Endothelial cell (in vitro differentiated cells): ENCODE measurements at places on chromosomes 4 and X. TPM values are rescaled to one million over a fixed set of nuclear protein-coding genes. Genes with fewer than 3 reads are reported as not detected.

The FAM3A gene
- 29.6 TPM for total RNA-seq

The C4orf51 gene
- total RNA-seq: not detected

The DUSP9 gene
- not detected for total RNA-seq

The PAGE2B gene
- not detected for total RNA-seq

The SLC25A4 gene
- total RNA-seq: 8.9 TPM

- no peak for DNase-seq
Observed at GRCh38 chr4:23614284-23614892, 275.5 kb downstream of the PPARGC1A start.

GRCh38 chr4:152206185-152206584 lies 329.7 kb downstream of the FBXW7 start:
- DNase-seq: no peak

DNA sequence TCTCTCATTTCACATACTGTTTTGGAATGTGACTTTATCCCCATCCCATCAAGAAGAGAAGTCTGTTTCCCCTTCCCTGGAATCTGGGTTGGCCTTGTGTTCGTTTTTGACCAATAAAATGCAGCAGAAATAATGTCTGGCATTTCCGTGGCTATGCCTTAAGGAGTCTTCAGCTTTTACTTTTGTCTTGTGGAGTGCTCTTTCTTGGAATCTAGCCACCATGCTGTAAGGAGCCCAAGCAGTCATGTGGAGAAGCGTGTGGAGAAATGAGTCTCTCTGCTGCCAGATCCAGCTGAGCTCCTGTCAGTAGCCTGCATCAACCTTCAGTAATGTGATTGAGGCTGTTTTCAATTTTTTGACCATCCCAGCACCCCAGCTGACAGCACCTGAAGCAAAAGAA lies 84.4 kb upstream of the ARMCX2 start:
- no peak for DNase-seq

DNA sequence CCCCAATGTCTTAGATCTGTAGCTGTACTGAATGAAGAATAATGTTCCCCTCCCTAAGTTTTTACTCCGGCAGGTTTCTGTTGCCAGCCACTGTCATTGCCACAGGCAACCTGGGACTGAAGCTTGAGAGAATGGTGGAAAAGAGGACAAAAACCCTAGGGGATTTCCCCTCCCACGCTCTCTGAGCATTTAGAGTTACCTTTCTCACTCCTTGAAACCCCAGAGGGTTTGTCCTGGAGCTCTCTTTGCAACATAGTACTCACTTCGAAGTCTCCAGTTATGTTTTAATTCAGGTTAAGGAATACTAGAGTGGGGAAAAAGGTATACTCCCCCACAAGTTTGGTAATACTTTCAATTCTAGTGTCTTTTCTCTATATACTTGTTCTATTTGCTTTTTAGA lies 31.5 kb downstream of the F8 start:
- DNase-seq: no peak

GRCh38 chr4:100827756-100828155 lies 309.9 kb upstream of the EMCN start:
- no peak for DNase-seq

DNA sequence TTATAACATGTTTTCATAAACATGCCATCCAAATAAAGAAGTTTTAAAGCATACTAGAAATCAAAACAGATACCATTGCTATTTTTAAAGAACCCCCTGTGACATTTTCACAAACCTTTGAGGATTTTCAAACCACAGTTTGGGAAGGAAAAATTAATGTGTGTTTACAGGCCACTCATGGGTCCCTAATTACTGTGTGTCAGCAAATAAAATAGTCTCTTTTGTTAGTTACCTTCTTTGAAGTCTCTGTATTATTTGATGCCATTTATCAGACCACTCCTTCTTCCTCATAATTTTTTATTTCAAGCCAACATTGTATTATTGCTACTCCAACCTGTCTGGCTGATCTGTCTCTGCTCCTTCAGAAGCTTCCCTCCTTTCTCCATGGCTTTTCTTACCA lies 72.6 kb upstream of the TET2 start:
- no peak for DNase-seq

- no peak for DNase-seq
Observed at GRCh38 chr4:26386386-26386785, 65.6 kb downstream of the RBPJ start.

DNA sequence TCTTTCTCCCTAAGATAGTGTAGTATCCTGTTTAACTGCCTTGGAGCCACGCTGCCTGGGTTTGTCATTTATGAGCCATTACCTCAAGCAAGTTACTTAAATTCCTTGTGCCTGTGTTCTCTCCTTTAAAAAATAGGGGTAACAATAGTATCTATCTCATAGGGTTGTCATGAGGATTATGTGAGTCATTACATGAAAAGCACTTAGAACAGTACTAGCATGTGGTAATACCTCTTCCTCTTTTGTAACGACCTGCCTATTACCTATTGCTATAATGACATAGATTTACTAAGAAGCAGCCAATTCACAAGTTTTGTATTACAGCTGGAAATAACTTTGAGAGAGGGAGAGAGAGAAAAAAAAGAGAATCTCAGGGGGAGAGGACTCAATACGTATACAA lies 834.7 kb downstream of the RAPGEF2 start:
- no peak for DNase-seq

- DNase-seq: no peak
Observed at GRCh38 chr4:185003596-185004351, 14.5 kb upstream of the HELT start.

GRCh38 chr4:140157341-140157740 lies 3.4 kb upstream of the MAML3 start:
- no peak for DNase-seq

GRCh38 chr4:36337665-36338185 lies 56.3 kb downstream of the DTHD1 start:
- DNase-seq: no peak

- DNase-seq: no peak
Observed at GRCh38 chr4:54726907-54727306, 69.2 kb downstream of the KIT start.

- DNase-seq: no peak
Observed at GRCh38 chr4:140255927-140256326, 101.9 kb upstream of the MAML3 start.

DNA sequence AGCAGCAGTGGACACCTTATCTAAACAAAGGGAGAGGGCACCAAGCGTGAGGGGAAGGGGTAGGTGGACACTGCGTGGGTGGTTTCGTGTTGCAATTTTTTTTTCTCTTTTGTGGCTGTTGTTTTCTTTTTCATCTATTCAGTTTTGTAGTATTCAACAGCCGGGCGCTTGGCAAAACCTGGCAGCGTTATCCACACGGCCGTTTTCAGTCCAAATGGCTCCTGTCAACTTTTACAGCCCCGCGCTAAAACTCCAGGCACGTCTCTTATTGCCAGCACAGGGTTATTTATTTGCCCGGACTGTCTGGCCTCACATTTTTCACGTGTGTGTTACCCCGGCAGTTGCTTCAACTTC lies 192.2 kb downstream of the BCOR start:
- DNase-seq: no peak

DNA sequence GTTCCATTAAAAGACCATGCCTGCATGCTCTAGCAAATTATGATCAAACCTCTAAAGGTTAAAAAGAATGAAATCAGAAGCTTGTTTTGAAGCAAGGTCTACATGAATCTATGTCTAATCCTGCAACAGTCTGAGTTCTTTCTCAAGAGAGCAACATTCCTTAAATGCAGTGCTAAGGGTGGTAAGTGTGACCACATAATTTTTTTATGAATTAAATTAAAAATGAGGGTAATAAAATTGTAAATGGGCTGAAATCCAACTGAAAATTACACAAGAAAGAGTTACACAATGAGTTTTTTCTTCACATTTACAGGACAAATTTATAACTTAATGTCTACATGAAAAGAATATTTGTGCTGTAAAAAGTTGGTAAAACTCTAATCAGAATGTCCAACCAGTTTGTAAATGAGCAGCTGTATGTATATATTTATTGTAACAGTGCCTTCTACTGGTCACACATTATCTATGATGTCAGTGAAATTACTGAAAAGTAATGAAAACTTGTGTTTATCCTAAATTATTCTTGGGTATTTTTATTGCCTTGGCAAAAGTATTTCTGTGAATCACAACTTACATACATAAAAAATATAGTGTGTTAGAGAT lies 336.3 kb upstream of the PITX2 start:
- no peak for DNase-seq

GRCh38 chr4:48380583-48381167 lies 39.3 kb downstream of the SLAIN2 start:
- no peak for DNase-seq

- no peak for DNase-seq
Observed at GRCh38 chr4:78666830-78667258, 109.3 kb upstream of the BMP2K start.

GRCh38 chrX:72621625-72622485 lies 49.2 kb upstream of the HDAC8 start:
- no peak for DNase-seq

- DNase-seq: no peak
Observed at GRCh38 chr4:41524425-41524824, 13.5 kb upstream of the LIMCH1 start.

- DNase-seq: no peak
Observed at GRCh38 chr4:62087706-62088105, 887.6 kb downstream of the ADGRL3 start.

GRCh38 chrX:8907688-8908087 lies 106.5 kb upstream of the FAM9A start:
- DNase-seq: no peak

DNA sequence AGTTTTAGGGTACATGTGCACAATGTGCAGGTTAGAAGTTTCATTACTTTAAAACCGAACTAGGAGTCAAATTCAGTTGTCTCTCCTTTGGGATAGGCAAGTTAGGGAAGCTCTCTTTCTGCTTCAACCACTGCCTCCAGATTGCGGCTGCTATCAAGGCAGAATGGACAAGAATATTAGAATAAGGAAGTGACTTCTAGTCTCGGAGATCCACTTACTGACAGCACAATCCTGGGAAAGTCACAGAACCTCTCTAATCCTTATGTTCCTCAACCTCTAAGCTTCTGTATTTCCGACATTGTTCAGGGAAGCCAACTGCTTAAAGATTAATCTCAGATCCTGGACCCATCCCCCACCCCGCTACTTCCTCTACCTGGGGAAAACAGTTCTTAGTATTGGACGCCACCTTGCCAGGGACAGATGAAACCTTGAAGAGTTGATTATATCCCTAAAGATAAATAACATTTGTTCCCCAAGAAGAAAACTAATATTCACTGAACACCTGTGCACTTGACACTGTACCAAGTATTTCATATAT lies 2.1 kb downstream of the NUP62CL start:
- no peak for DNase-seq

DNA sequence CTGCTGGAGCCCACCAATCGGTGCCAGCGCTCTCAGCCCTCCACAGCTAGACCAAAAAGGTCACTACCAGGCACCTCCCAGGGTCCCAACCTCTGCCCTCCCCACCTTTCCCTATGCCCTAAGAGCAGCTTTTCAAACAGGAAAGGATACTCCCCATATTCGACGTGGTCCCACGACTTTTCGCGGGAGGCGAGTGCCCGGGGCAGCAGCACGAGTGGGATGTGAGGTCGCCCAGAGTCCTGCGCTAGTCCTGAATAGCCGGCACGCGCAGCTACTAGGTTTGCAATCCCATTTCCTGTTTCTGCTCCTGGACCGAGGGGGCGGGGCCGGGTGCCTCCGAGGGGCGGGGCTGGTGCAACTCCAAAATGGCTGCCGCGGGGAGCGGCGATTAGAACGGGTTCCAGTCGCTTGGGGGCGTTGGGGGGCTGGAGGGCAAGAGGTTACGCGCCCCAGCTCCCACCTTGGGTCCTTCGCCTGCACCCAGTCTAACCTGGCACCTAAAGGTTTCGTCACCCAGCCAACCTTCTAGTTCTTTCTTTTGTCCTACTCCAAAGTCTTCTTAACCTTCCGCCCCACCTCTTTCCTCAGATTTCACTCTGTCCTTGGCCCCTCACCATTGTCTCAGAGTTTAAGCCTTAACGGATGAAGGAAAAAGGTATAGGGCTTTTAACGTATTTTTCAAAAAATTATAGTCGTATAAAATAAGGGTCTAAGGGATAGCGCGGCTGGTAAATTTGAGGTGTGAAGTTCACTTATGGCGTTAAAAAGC lies 85.0 kb upstream of the TENT5D start:
- peak; percentile 70 for DNase-seq

- DNase-seq: no peak
Observed at GRCh38 chr4:134126955-134127354, 74.6 kb downstream of the PABPC4L start.

DNA sequence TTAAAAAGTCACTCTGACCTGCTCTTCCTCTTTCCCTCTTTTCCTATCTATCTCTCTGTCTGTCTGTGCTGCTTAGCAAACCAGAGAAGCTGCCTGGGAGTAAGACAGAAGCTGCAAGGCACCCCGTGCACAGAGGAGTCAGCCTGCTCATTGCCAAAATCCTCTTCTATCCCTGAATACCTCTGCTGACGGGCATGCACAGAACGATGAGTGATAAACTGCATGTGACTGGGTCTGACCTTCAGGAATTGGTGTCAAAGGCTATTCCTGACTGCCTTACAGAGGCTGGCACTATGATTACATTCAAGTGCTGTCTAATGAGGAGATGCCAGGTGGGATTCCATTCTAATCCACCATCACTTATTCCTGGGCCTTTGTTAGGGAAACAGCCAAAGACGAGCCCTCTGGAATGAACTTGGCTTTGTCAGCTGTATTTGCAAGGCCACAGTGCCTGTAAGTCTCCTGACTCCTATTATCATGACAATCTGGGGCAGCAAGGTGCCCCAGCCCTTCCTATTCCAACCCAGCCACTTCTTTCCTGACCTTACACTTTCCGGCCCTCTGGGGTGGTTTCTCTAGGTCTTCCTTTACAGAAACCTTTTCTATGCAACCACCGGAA lies 45.4 kb upstream of the CTAG2 start:
- DNase-seq: no peak

GRCh38 chr4:120819805-120820437 lies 102.6 kb downstream of the PRDM5 start:
- no peak for DNase-seq

DNA sequence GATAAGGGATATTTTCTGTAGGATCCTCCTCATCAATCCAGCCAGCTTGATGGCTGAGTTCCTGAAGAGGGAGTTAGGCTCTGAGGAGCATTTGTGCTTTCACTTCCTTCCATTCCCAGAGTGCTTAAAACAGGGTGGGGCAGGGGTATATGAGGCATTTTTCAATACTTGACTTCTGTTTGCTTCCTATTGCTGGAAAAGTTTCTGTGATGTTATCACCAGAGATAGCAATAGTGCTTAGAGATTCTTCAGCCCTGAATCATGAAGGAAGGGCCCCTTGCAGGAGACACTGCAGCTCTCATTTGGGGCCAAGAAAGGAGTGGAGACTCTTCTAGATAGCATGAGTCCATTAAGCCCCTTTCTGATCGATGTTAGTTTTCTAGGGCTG lies 166.7 kb upstream of the RPS6KA3 start:
- no peak for DNase-seq
